ENCODE measurements at places on chromosomes 11 and 22.

- no peak for DNase-seq
These were observed 2.8 kb downstream of the ZFPL1 start for GRCh38 chr11:65086809-65087208.

GRCh38 chr11:123587044-123587443, 67.4 kb downstream of the SCN3B start:
- no peak for DNase-seq

DNA sequence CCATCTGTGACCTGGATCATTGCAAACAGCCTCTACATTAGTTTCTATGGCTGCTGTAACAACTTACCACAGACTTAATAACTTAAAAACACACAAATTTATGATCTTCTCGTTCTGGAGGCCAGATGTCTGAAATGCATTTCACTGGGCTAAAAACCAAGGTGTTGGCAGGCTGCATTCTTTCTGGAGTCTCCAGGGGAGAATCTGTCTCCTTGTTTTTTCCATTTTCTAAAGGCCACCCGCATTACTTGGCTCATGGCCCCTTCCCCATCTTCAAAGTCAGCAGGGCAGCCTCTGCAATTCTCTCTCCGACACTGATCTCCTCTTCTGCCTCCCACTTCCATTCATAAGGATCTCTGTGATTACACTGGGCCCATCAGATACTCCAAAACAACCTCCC, 11.6 kb downstream of the SCGB1A1 start:
- DNase-seq: no peak

- DNase-seq: no peak
These were observed 442.2 kb upstream of the DDI1 start for GRCh38 chr11:103594283-103594682.

DNA sequence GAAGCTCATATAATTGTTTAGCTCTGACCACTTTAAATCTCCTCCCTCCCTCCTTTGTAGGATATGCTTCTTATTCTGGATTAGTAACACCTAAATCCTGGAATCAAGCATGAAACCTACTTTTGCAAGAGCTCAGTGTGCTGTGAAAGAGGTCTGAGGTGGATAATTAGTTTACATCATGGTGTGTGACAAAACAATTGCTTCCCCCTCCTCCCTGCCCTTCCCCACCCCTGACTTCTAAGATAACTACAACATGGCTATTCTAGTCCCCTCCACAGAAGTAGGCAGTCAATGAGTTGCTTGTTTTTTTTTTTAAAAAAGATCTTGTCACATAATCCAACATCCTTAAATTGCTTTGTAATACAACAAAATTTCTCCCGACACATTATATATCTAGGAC, 314.0 kb downstream of the CADM1 start:
- no peak for DNase-seq

GRCh38 chr22:30694640-30695350, at the start of gene OSBP2:
Gene OSBP2, plus strand, starts transcription at chr22:30694874. Its CDS starts 36 bp downstream, at chr22:30694910.
- DNase-seq: peak; percentile 46

- DNase-seq: no peak
These were observed 44.1 kb downstream of the RSF1 start for GRCh38 chr11:77776455-77776854.

- no peak for DNase-seq
These were observed 166.4 kb downstream of the KIRREL3 start for GRCh38 chr11:126834149-126834548.

GRCh38 chr11:1936781-1937615, 10.1 kb upstream of the MRPL23 start:
- no peak for DNase-seq

- no peak for DNase-seq
These were observed 83.6 kb upstream of the NCAM1 start for GRCh38 chr11:112877581-112877980.

DNA sequence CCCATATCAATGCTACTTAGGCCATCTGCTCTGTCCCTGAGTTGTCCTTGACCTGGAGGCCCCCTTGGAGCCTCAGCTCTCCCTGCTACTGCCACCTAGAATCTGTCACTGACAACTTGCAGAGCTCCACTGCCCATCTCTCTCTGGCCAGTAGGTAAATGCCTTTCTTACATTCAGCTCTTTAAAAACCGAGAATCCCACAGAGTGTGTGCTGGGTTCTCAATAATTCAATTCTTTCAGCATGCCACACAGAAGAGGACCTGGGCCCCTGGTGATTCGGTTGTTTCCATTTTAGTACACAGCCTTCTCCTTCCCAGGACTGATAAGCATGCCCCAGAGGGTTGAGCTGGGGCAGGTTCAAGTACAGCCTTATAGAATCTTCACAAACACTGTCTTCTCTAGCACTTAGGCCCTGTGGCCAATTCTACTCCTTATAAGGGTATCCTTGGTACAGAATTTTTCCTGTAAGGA, 22.0 kb upstream of the IPO7 start:
- no peak for DNase-seq

All from ovary (tissue), 10 donors.